Activated naive CD4-positive, alpha-beta T cell treated with anti-CD3 and anti-CD28 coated beads for 36 hours (primary cell): ENCODE measurements at places on chromosomes 7 and 10. TPM values are rescaled to one million over a fixed set of nuclear protein-coding genes. Genes with fewer than 3 reads are reported as not detected.

Gene CALHM3
- total RNA-seq, result not detected

DNA sequence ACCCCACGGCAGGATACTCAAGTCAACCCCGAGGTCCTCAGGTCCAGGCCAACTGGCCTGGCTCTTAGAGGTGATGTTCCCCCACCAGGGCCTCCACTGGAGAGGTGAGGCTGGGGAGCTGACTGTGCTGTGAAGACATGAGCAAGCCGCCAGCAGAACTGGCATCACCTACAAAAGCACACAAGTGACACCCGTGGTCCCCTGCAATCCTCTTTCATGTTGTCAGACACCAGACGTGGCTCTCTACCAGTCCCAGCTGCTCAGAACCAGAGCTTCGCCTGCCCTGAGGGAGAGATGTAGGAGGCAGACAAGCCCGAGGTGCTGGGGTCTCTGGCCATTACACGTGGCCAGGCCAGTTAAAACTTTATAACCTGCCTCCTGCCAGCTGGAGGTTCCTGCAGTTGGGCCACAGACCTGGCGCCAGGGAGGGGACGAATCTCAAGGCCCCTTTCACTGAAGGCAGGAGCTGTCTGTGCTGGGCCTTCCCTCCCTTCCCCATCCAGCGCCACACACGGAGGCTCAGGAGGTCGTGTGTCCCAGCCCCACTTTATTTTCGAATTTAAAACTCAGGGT, 2.2 kb downstream of the COMTD1 start:
- H3K36me3 ChIP-seq, result peaks cover 26% of the 10 kb centered on the region
- H3K27me3 ChIP-seq, result no peaks in the 10 kb centered on the region
- no peak for DNase-seq

DNA sequence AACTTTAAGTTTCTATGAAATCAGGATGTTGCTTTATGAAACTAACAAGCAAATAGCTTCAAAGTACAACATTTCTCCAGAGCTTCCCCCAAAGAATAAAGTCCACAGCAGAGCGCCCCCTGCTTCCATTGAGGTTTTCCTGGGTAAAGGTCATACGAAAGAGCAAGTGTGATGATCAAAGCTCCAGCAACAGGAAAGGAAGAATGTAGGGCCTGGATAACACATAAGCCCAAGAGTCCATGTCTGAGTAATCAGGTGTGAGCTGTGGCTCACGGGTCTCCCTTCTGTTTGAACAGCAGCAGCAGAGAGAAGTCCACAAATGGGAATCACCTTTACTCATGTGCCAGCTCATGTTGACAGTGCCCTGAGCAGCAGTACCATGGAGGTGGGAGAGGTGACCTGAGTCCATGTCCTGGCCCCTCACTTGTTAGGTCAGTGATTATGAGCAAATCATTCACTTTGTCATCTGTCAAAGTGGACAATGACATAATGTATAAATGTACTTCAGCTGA, 50.5 kb downstream of the MRPL32 start:
- no peaks in the 10 kb centered on the region for H3K4me1 ChIP-seq
- H3K27ac ChIP-seq, result no peak overlapping the region
- peaks cover 14% of the 10 kb centered on the region for H3K27me3 ChIP-seq
- H3K36me3 ChIP-seq, result no peaks in the 10 kb centered on the region
- DNase-seq, result no peak

- H3K36me3 ChIP-seq, result no peaks in the 10 kb centered on the region
- peaks cover 4% of the 10 kb centered on the region for H3K4me1 ChIP-seq
- H3K27me3 ChIP-seq, result peaks cover 20% of the 10 kb centered on the region
- H3K4me3 ChIP-seq, result no peak overlapping the region
These were observed 41.7 kb upstream of the LOXL4 start for GRCh38 chr10:98309366-98310355.
